ENCODE measurements at places on chromosomes 5 and 9.

- no peak for DNase-seq
Observed at GRCh38 chr9:91092214-91092613, 269.5 kb downstream of the AUH start.

GRCh38 chr5:133113331-133114061 is 61.7 kb downstream of the HSPA4 start:
- DNase-seq: peak; percentile 38

GRCh38 chr9:16417161-16417560 is 453.3 kb downstream of the BNC2 start:
- DNase-seq: peak; percentile 67

DNA sequence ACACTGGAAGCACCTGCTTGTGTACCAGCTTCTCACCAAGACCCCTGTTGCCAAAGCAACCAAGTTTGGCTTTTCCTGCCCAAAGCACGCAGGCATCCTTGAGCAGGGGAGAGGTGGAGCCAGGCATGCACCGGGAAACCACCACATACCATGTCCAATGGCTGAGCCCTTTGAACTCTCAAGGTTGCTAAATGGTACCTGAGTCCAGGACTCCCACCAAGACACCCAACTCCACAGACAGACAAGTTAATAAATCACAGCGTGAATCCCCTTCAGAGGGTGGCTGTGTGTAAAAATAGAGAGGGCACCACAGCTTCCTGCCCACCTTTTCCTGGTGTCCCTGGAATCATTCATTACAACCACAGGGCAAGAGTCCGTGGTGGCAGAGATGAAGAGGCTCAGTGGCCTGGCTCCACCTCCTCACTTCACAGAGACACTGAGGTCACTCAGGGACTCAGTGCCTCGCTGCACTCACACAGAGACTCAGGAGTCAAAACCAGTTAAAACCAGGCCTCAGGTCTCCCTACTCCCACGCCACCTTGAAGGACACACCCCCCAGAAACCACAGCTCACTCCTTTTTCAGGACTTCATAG is 143.7 kb downstream of the C5orf15 start:
- DNase-seq: no peak

- DNase-seq: no peak
Observed at GRCh38 chr9:121598965-121599871, 52.2 kb upstream of the DAB2IP start.

GRCh38 chr9:88399966-88400365 is 11.7 kb downstream of the SPIN1 start:
- DNase-seq: peak; percentile 81

GRCh38 chr9:35395076-35395705 is 94.7 kb upstream of the RUSC2 start:
- DNase-seq: no peak

- no peak for DNase-seq
Observed at GRCh38 chr9:121363622-121363961, 6.5 kb downstream of the STOM start.

DNA sequence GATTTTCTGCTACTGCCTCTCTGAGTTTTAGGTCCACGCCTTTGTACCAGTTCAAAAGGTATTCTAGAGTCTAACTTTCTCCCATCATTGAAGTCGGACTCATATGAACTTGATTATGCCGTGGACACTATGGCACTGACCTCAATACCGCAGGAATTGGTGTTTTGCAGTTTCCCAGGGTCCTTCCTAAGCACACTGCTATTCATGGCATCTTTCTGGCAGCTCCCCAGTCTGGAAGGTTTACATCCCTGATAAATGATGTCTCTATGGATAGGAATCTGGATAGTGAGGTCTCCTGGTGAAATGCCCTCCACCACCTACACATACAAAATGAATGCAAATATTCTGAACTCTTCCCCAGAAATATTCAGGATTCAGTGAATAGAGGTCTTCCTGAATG is 422.2 kb downstream of the CTNND2 start:
- peak; percentile 5 for DNase-seq

DNA sequence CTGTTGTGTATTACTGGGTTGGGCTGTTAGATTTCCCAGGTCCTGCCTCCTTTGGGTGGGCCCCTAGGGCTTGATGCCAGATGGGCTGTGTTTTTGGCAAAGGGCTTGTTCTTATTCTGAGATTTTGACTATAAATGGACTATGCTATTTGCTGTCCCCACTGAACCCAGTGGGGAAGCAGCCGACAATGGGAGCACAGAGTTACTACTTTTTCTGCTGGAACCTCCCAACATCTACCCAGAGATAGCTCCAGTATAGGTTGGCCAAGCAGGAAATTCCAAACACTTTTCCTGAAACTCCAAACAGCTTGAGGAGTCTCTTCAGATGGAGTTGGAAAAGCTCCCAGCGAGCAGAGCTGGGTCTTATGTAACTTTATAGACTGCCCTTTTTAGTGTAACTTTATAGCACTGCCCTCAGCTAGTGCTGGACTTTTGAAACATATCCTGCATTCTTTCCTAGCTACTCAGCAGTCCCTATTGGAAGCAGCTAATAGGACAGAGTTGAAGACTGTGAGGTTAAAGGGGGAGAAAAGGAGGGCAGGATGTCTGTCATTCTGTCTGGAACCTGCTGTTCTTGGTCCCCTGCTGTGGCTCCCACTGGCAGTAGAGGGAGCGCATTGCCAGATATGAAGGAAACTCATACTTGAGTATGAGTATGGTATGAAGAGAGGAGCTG is 21.0 kb downstream of the RUSC2 start:
- DNase-seq: peak; percentile 86

DNA sequence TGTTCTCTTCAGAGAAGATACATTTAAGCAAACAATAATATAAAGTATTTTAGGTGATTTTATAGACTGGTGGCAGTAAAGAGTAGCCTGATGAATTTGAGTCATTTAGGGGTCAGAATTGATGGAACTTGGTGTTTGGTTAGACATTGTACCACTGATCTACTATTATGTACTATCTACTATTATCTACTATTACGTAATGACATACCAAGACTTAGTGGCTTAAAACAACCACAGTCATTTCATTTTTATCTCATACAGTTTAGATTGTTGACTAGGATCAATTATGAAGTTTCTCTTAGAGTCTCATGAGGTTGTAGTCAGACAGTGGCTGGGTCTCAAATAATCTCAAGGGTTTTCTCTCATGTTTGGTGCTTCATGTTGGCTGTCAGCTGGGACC is 54.0 kb downstream of the PPIP5K2 start:
- DNase-seq: no peak

DNA sequence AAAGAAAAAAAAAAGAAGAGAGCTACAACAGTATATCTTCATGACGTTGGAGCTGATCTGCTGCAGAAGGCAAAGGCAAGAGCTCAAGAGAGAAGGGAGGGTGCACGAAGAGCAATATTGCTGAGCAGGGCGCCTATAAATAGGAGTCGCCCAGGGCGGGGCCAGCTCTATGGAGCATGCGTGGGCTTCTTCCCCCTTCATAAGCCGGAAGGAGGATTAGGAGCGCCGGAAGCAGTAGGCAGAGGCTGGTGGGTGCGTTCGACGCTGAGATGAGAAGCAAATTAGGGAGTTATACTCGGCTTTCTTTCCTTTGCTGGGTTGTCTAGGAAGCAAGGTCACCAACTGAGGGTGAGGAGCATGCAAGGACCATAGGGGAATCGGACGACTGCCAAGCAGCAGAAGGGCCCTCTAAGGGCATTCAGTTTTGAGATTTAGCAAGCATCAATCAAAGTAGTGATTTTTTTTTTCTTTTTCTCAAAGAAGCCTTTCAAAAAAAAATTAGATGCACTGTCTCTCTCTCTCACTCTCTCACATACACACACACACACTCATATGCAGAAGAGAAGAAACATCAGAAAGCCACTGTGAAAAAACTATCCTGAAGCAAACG is 496.7 kb downstream of the ENC1 start:
- DNase-seq: no peak

DNA sequence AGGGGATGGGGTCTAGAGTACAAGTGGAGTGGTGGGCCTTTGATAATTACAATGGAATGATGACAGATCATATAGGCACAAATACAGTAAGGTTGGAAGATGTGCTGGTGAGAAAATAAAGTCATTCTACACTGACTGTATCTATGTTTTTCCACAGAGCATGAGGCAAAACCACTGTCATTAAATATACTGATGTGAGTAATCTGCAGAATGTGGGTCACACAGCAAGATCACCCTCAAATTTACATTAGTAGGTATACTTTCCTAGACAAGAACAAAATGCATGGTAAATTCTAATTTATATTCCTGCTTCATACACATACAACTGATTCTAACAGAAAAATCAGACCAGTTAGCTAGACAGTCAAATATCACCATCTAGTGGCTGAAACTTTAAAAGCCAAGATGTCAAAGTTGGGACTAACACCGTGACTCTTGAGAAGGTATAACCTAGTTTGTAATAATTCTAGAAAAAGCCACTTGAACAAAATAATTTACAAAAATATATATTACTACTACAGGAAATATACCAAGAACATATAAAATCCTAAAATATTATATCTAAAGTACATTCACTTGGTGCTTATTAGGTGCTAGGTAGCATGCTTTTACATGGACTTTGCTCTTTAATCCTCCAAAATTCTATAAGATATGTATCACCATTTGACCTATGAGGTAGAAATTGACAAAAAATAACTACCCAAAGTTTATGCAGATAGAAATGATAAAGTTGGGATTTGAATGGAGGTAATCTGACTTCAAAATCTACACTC is 19.5 kb downstream of the TTC33 start:
- no peak for DNase-seq

- no peak for DNase-seq
Observed at GRCh38 chr5:392431-392988, 50.5 kb upstream of the EXOC3 start.

GRCh38 chr9:8904771-8905515 is 1105.4 kb upstream of the DMAC1 start:
- no peak for DNase-seq

Data from skeletal muscle cell (primary cell).